ENCODE measurements at places on chromosomes 2 and 18.

DNA sequence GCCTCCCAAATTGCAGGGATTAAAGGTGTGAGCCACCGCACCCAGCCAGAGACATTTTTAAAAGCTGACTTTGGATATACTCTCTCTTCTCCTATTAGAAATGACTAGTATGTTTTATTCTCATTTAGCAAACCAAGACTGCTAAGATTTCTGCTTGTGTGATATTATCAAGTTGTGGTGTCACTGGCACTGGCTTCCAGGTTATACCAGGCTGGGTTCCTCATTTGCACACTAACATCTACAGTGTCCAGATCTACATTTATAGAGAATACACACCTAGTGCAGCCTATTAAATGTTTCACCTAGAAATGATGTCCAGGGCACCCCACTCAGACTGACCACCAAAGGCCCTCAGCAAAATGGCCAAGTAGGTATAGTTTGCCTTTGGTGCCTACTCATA, 265.3 kb upstream of the STON1 start:
- no peak for DNase-seq

DNA sequence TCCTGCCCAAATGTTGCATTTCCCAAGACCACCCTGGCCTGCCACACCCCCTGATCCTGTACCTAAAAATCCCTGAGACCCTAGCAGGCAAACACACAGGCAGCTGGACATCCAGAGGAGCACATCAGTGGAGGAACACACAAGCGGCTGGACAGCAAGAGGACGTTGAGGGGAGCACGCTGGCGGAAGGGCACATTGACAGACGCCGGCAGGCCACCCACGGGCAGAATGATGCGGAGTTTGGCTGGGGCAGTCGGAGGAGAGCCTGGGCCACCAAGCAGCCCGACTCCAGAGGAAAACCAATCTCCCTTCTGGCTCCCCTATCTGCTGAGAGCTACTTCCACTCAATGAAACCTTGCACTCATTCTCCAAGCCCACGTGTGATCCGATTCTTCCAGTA, 47.7 kb downstream of the EMX1 start:
- no peak for DNase-seq

- no peak for DNase-seq
Observed at GRCh38 chr2:233449081-233449901, 95.0 kb downstream of the DGKD start.

GRCh38 chr2:207238831-207239701, 73.3 kb upstream of the KLF7 start:
- DNase-seq = no peak

DNA sequence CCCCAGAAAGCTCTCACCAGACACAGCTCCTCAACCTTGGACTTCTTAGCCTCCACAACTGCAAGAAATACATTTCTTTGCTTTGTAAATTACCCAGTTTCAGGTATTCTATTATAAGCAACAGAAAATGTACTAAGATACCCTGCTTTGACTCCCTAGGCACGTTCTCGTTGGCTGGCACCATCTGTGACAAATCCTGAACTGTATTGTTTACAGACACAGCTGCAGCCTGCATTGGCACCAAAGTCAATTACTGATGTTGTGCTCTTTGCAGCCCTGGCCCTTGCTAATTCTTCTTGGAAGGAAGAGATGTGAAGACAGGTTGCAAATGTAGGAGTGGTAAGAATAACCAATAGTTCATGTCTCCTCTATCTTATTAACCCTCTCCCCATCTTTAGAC, 72.7 kb upstream of the FAM136A start:
- no peak for DNase-seq

GRCh38 chr18:61917818-61918217, 25.0 kb upstream of the RNF152 start:
- no peak for DNase-seq

DNA sequence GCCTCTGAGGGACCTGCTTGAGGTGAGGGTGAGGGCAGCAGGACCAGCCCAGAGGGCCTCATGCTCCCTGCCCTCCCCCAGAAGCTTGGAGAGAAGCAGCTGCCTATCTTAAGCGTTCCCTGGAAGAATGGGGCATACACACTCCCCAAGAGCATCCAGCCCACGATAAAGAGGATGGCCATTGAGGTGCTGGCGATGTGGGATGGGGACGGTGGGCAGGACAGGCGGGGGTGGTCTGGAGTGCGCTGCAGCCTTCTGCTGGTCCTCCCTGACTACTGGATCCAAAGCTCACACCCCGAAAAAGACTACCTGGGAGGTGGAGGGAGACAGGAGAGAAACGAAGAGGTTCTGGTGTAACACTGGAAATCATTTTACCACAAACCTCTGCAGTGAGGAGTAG, 45.6 kb downstream of the LMAN2L start:
- DNase-seq = no peak

DNA sequence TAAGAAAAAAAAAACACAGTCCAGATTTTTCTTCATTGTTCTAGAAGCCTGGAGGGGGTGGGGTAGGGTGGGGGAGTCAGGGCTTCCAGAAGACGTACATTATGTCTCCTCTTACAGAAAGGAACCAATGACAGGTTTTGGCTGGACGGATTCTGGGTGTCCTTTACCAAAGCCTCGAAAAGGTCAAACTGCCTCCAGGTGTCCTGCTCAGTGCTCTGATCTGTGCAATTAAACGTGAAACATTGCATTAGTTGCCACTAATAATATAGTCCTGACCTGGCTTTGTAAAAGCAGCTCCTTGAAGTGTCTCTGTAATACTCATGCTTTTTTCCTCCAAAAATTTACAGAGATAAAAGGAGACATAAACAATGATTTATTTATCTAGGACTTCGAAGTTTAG, 11.1 kb upstream of the MTA3 start:
- no peak for DNase-seq

DNA sequence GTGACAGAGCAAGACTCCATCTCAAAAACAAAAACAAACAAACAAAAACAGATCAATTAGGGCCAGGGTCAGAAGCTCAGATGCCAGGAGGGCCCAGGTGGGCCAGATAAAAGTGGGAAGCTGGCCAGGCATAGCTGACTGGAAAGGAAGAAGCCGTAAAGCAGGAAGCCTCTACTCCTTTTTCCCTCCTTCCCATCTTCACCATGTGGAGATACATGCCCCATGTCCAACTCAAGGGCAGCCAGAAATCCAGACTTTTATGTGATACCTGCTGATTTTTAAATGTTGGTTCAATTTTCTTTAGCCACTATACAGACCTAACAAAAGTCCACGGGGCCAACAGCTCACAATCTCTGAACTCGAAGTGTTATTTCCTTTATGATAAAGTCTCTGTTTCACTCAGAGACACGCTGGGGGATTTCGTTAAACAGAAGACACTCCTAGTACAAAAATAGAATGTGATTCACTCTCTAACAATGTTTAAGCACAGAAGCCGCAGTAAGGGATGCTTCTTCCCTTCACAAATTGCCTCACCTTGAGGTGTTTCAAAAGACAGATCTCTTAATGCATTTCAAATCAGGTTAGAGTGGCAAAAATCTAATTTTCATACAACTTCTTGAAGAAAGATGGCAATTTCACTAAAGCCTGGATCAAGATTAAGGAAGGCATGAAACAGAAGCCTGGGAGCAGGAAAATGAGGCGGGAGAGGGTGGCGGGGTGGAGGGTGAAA, 14.0 kb downstream of the TMEM247 start:
- no peak for DNase-seq

DNA sequence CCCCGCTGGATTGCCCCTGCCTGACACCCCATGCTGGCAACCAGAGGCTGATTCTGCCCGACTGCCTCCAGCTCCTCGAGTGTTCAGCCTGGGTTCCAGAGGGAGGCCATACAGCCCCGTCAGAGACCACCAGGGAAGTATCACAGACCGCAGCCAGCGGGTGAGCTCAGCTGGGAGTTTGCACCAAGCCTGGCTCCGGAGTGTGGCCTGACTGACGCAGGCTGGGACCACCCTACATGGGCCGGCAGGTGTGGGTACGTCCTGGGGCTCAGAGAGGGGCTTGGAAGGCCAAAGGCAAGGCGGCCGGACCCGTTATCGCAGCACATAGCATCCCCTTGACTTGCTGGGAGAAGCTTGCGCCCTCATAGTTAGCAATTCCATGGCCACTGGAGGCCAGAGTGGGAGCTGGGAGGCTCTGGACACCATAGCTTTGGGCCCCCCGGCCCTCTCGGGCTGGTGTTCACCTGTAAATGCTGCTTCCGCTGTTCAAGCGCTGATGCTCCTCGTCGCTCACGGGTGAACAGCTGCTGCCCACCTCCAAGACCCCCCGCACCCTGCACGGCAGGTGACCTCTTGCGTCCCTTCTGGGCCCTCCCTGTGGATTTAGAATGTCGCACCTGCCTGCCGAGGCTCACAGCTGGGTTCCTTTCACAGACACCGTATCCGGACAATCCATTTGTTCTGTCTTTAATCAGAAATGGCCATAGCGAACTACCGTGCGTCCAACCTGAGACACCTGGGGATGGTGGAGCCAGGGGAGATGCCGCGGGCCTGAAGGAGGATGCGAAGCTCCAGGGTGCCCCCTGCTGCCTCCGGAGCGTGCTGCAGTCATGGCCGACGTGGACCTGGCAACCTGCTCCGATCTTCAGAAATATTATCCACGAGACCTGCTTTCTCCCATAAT, 31.2 kb upstream of the SLC66A3 start:
- DNase-seq = peak; percentile 88

DNA sequence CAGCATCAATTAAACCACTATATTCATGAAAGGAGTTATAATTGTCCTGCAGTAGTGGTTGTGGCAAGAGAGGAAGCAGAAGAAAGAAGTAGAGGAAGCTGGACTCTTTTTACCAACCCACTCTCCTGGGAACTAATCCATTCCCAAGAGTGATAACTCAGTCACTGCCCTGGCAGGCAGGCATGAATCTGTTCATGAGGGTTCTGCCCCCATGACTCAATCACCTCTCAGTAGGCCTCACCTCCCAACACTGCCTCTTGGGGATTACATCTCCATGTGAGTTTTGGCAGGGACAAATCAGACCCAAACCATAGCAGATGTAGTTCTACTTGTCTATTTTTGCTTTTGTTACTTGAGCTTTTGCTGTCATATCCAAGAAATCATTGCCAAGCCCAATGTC, 232.7 kb upstream of the MAP2 start:
- DNase-seq = no peak

DNA sequence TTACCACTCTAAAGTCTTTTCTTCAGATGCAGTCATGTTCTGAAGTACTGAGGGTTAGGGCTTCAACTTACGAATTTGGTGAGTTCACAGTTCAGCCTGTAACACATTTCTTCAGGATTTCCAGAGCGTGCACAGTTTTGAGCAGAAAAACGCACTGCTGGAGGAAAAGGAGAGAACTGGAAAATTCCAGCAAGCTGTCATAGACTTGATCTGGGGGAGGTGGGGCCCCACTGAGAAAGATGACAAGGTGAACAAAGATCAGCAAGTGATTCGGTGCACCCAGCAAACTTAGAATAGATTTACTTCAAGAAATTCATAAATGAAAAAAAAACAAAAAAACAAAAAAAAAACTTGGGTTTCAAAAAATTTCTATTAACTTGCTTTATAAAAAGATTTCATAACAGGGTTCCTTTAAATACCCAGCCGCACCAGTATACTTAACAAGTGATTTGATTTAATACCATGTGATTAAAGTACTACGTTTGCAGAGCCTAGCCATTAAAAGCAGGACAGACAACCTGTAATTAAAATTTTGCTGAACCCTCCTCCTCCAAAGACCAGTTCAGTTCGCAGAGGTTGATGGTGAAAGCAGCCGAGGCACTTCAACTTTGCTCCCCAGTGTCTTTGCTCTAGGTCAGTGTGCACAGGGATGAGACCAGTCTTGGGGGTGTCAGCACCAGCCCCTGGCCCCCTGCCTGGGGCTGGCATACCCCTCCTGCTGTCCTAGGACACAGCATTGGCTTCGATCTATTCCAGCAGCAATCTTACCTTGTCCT, 30.5 kb downstream of the CTIF start:
- no peak for DNase-seq

DNA sequence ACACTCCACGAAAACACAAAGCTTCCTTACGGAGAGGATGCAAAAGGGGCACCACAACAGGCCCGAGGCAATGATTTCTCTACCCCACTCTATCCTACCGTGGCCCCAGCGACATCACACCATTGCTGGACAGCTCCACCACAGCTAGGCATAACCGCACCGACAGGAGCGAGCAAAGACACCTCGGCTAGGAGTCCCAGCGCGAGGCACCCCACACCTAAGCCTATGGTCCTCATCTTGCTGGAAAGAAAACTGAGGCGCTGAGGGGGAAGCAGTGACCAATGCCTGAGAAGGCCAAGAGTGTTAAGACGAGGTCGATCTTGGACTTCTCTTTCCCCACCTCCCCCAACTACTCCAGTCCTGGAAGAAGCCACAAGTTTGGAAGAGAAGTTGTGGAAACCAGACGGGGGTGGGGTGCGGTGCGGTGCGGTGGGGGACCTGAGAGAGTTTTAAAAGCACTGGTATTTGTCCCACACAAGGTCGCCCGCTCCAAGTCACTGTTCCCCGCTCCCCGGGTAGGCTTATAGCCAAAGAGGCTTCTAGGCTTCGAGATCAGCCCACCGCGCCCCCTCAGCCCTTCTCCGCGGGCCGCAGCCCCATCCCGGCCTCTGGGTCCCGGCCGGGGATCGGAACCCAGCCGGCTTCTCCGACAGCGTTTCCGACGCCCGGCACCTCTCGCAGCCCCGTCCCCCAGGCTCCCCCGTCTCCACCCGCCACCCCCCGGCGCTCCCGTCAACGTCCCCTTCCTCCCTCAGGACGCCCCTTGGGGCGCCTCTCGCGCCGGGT, 766 bp downstream of the PDE6D start:
- DNase-seq = no peak

GRCh38 chr18:79058007-79058406, 11.2 kb upstream of the ATP9B start:
- DNase-seq = no peak

GRCh38 chr18:46110406-46110805, 6.2 kb downstream of the HAUS1 start:
- DNase-seq = no peak

GRCh38 chr2:26793518-26793917, 7.7 kb downstream of the CENPA start:
- no peak for DNase-seq

Measured in stimulated activated effector memory CD8-positive, alpha-beta T cell treated with anti-CD3 and anti-CD28 coated beads, Interleukin-12 subunit alpha, Interleukin-12 subunit beta, amount 100 ng/mL, for 72 hours (primary cell).